ENCODE measurements at places on chromosomes 11 and 22.

GRCh38 chr11:119065369-119065768 lies 2.2 kb upstream of the VPS11 start:
- no peak for DNase-seq

GRCh38 chr11:77104727-77105126 lies 2.1 kb downstream of the OMP start:
- DNase-seq = no peak

GRCh38 chr11:21811572-21811971 lies 381.3 kb upstream of the ANO5 start:
- DNase-seq = no peak

DNA sequence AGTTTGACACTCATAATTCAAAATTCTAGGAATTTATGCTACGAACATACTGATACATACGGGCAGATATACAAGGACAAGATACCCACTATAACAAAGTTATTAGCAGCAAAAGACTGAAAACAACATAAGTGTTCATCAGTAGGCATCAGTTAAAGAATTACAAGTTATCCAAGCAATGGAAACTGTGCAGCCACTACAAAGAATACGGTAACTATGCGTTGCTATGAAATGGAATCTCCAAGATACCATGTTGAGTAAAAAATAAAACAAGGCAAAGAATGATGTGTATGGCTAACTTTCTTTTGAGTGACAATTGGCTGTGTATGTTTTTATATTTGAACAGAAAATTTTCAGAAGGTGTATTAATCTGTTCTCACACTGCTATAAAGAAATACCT lies 151.7 kb downstream of the ADAMTS15 start:
- no peak for DNase-seq

GRCh38 chr11:92766698-92767097 lies 202.8 kb upstream of the MTNR1B start:
- no peak for DNase-seq

DNA sequence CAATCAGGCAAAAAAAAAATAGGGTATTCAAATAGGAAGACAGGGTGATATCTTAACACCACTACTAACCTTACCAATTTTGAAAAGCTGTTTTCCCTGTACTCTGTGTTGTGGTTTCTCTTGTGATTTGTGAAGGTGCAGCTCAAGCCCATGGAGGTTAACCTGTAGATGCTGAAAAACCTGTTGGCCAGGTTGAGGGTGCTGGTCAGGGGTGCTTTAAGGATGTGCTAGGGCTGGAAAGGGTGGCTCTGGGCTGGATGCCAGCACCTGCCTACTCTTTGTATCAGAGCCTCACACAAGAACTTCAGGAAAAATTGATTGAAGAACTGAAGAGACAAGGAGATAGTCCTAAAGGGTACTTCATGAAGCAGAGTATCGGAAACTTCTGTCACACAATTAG lies 18.3 kb upstream of the OR5M8 start:
- no peak for DNase-seq

GRCh38 chr22:20503816-20504215 lies 3.6 kb upstream of the MED15 start:
- no peak for DNase-seq

GRCh38 chr22:25510876-25511275 lies 53.6 kb upstream of the GRK3 start:
- DNase-seq = no peak

GRCh38 chr11:44680982-44681597 lies 45.7 kb upstream of the TSPAN18 start:
- DNase-seq = no peak

DNA sequence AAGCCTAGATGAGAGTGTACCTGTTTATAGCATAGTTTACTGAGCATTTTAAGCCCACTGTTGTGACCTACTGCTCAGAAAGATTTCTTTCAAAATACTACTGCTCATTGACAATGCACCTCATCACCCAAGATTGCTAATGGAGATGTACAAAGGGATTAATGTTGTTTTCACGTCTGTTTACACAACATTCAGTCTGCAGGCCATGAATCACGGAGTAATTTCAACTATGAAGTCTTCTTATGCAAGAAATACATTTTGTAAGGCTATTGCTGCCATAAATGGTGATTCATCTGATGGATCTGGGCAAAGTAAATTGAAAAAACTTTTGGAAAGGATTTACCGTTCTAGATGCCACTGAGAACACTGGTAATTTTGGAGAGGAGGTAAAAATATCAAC lies 112.9 kb downstream of the KIF18A start:
- no peak for DNase-seq

DNA sequence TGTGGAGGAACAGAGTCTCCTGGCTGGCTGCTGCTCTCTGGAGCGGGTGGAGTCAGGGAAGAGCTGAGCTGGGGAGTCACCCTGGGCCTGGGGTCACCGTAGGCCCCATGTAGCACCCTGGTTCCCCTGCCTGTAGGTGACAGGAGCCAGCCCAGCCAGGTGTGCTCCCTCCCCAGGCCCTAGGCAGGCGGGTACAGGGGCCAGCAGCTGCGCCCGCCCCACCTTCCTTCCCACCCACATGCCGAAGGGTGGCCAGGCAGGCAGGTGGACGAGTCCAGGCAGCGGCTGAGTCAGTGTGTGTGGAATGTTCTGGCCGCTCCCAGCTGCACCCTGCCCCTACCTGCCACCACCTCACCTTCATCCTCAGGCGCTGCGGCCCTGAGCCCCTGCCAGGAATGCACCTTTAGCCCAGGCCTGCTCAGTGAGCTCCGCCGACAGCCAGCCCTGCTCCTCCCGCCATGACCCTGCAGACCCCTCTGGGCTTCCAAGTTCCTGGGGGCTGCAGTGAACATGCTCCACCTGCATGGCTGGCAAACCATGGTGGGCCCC lies 654 bp upstream of the SYT8 start:
- no peak for DNase-seq

GRCh38 chr11:11979488-11980117 lies 28.8 kb downstream of the DKK3 start:
- no peak for DNase-seq

- DNase-seq = no peak
These were observed 176.1 kb downstream of the DBX1 start for GRCh38 chr11:19984048-19984742.

DNA sequence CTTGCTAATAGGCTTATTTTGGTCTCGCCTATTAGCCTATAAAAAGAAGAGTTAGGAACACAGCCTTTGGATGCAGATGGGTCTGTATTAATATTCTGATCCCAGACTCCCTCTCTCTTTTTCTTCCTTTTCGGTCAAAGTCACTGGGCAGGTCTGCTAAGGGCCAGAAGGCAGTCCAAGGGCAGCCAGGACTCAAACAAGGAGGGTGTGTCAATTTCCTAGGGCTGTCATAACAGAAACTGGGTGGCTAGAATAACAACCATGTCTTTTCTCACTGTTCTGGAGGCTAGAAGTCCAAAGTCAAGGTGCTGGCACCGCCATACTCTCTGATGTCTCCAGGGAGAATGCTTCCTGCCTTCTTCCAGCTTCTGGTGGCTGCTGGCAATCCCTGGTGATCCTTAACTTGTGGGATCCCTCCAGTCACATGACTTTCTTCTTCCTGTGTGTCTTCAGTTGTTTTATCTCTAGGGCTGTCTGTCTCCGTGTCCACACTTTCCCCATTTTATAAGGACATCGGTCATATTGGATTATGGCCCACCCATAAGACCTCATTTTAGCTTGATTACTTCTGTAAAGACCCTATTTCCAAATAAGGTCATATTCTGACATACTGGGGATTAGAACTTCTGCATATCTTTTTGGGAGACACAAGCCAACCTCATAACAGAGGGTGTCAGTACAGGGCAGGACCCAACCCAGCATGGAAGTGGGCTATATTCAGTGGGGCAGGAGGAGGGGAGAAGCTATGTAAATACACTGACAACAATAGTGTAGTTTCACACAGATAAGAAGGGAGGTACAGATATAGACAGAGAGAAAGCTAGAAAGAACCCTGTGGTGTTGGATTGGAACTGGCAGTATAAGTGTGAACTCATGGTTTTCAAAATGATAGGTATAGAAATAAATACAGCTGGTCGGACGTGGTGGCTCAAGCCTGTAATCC lies 5.9 kb upstream of the CSF2RB start:
- no peak for DNase-seq
